ENCODE measurements at places on chromosomes 1 and 21.
A peak's percentile ranks its signal among the peaks of the same experiment; 100 is the strongest.

GRCh38 chr1:22166439-22166838 is 23.5 kb upstream of the WNT4 start:
- DNase-seq: no peak

DNA sequence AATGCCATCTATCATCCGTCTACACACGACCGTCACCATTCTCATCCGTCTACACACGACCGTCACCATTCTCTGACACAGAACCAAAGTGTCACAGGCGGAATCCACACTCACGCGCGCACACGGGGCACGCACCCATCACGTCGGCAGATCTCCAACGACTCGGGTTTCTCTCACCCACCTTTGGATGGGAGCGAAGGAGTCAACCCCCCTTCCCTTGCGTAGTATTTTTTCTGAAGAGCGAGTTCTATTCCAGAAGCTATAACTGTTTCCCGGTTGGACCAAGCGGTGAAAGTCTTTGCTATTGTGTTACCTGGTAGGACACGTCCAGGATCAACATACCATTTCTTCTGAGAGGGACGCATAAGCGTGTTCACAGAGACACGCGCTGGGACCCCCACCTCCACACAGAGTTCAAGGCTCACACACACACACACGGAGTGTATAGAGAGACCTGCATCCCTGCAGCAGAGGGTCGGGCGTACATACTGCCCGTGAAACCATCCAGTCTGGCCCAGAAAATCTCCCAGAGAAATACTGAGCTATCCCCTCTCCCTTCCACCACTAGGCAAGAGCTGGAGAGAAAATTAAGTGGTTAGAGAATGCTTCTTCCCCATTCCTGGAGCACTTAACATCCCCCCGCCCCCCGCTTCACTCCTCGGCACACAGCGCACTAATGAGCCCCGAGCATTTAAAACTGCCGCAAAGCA is 741 bp downstream of the DUSP10 start:
- DNase-seq: no peak

- no peak for DNase-seq
Measured at GRCh38 chr21:45590726-45591618, 48.7 kb upstream of the SLC19A1 start.

GRCh38 chr1:4396551-4396950 is 257.9 kb upstream of the AJAP1 start:
- no peak for DNase-seq

DNA sequence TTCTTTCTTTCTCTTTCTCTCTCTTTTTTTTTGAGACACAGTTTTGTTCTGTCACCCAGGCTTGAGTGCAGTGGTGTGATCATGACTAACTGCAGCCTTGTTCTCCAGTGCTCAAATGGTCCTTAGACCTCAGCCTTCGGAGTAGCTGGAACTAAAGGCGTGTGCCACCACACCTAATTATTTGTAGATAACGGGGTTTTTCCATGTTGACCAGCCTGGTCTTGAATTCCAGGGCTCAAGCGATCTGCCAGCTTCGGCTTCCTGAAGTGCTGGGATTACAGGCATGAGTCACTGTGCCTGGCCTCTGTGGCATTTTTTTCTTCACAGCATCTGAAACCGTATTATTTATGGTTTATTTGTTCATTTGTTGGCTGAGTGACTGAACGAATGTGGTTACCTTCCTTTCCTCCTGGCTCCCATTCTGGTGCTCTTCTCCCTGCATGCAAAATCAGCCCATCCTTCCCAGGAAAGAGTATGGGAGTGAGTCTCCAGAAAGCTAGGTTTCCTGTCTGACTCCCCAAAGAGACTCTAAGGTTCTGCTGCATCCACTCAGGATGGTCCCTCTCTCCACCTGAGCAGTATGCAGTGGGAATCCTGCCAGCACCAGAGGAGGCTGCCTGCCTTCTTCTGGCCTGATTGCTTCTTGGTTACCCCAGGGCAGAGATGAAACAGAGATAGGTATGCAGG is 155.0 kb upstream of the BEND5 start:
- no peak for DNase-seq

GRCh38 chr1:41723786-41724185 is 194.9 kb downstream of the HIVEP3 start:
- no peak for DNase-seq

- no peak for DNase-seq
Measured at GRCh38 chr1:54153535-54154439, 987 bp upstream of the CDCP2 start.

- DNase-seq: no peak
Measured at GRCh38 chr1:47323599-47324031, 9.7 kb upstream of the STIL start.

DNA sequence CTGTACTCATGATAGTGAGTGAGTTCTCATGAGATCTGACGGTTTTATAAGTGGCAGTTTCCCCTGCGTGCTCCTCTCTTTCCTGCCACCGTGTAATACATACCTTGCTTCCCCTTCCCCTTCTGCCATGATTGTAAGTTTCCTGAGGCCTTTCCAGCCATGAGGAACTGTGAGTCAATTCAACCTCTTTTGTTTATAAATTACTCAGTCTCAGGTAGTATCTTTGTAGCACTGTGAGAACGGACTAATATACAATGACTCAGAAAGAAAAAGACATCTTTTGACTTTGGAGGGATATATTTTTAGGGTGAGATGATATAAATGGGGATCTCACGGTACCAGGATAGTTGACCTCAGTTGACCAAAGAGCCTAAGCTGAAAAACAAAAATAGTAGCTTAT is 74.7 kb upstream of the BACH1 start:
- DNase-seq: no peak

- DNase-seq: no peak
Measured at GRCh38 chr1:202588503-202589189, 121.6 kb downstream of the SYT2 start.

- DNase-seq: no peak
Measured at GRCh38 chr1:155873860-155874259, 14.5 kb downstream of the SYT11 start.

- DNase-seq: no peak
Measured at GRCh38 chr1:234906654-234907053, 222.0 kb downstream of the TOMM20 start.

DNA sequence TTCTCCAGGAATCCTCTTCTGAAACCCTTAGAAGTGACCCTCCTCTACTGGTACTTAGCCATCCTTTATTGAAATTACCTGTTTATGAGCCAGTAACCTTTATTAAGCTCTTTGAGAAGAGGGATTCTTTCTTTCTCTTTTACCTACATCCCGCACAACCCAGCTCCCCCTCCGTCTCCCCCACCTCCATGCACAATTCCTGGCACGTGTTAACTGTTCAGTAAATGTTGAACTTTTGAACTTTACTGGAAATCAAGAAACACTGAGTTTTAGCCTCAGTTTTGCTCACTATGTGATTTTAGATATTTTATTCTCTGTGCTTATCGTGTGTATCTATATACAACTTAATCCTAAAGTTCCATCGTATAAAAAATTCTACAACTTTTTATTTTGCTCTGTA is 1.8 kb downstream of the TMED5 start:
- no peak for DNase-seq

DNA sequence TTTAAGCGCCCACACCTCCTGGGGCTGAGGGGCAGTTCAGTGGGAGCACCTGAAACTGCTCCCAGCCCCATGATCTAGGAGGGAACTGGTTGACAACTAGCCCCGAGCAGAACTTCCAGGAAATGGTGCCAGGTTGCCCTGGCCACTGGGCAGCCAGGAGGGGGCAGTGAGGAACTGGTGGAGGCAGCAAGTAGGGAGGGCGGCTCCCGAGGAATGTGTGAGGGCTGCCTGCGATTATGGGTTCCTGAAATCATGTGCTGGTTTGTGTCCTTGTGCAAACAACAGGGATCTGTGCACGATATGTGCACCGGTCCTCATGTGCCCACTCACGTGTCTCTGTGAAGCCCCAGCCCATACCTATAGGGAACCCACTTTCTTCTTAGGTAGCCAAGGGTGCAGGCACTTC is 9.9 kb downstream of the GPR3 start:
- DNase-seq: peak; percentile 37

DNA sequence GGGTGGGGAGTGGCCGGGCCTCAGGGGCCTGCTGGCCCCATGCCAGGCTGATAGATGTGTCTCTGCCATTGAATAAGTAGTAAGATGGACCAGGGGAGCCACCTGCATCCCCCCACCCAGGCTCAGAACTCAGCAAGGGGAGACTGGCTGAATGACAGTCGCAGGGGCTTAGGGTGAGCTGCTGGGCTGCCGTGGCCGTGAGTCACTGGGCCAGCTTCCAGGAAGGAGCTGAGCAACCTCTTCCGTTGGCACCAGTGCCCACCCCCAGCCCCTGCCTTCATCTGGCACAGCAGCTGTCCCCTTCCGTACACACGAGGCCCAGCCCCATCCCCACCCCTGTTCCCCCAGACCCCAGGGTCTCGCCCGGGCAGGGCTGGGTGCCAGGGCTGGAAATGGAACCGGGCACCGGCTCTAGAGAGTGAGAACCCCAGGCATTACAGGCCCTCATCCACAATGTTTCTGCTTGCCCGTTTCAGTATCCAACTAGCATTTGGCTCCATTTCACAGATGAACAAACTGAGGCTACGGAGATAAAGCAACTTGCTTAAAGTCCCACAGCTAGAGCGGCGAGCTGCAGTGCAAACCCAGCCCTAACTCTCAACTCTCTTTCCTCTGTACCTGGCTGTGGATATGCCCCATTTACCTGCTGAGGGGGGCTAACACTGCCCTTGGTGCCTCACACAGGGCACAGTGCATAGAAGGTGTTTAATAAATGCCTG is 10.2 kb downstream of the WNT4 start:
- DNase-seq: no peak

DNA sequence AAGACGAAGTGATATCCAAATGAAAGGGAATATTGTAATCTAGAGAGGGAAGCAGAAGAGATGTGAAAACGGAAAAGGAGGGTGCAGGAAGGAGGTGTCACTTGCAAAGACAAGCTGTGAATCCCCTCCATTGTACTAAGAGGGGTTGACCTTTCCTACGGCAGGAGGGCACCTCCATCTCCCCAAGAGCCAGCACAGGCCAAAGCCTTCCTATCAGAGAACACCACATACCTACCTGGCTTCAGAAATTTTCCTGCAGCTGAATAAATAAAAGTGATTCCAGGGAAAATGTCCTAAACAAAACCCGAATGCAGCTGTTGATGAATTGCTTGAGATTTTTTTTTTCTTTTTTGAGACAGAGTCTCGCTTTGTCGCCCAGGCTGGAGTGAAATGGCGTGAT is 14.3 kb downstream of the KANK4 start:
- DNase-seq: no peak

DNA sequence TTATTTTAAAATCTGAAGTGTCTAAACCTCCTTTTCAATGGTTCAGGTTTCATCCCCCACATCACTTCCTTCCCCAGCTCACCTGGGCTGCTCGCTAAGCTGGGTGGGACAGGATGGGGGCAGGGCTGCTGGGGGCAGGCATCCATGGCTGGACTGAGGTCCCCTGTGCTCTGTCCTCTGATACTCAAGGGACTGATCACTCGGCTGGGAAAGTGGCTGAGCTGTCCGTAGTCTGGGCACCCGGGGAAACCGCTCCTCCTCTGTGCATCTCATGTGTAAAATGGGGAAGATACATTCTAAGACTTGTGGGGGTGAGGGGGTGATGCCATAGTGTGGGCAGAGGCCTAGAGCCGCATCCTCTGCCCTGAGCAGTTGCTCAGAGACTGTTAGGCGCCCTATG is 411.2 kb downstream of the MATN1 start:
- DNase-seq: no peak

All from anterior cingulate cortex (tissue), 58 donors.